ENCODE measurements at places on chromosomes 3 and 15. TPM values are rescaled to one million over a fixed set of nuclear protein-coding genes. Genes with fewer than 3 reads are reported as not detected.

- no peak for DNase-seq
These were observed 172.1 kb upstream of the ADAMTS9 start for GRCh38 chr3:64859625-64860535.

GRCh38 chr3:64554096-64554920 is 133.5 kb downstream of the ADAMTS9 start:
- peak; percentile 86 for DNase-seq

GRCh38 chr3:143298886-143299535 is 179.4 kb downstream of the CHST2 start:
- DNase-seq = no peak

DNA sequence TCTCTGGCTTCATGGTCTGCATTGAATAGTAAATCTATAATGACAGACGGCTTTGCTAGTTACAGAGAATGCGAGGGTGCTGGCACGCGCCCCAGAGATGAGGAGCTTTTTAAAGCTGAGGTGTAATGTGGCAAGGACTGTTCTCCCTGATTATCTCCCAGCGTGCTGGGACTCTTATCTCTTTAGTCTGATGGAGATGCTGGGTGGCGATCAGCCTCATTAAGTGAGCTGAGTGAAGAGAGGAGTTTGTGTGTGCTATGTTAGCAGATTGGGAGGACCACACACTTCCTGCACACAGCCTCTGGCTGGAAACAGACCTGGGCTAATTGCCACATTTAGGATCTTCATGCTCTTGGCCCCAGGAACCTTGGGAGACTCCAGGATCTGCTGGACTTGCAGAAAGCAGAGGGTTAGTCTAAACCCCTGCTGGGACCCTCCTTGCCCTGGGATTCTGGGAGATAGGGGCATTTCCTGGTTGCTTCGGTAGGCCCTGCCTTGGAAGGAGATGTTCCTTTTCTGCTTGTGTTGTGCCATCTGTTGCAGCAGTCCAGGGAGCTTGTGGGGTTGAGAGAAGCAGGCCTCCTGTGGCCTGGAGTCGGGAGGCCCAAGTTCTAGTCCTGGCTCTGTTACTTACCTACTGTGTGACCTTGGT is 15.0 kb downstream of the PDIA5 start:
- DNase-seq = no peak

The RPSA gene
- polyA plus RNA-seq = 2,015 TPM

The FBXL22 gene
- 6.6 TPM for polyA plus RNA-seq

Data from right lung (tissue), 10 donors.